ENCODE measurements at places on chromosomes 6 and 20.

DNA sequence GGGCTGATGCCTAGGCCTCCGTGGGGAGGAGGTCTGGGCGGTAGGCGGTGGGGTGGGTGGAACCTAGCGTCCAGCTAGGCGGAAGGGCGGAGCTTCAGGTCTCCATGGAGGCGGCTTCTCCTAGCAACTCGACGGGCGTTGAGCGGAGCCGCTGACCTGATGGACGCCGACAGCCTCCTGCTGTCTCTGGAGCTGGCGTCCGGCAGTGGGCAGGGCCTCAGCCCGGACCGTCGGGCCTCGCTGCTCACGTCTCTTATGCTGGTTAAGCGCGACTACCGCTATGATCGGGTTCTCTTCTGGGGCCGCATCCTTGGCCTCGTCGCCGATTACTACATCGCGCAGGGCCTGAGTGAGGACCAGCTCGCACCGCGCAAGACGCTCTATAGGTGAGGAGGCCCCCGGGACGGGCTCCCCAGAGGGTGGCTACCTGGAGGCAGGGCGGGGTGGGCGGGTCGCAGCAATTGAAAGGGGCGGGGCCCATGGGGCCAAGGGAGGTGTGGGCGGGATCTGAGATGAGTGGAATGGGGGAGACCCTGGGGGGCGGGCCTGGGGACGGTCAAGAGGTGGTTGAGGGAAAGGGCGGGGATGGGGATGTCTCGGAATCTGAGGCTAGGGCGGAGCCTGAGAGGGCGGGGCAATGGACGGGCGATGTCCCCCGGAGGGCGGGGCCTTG is at the start of gene RSPH9:
RSPH9 (plus strand) TSS at position 97 of the 673 bp plus-strand sequence; CDS start at position 160, 63 bp downstream.
- DNase-seq: no peak

GRCh38 chr6:111706841-111707391 is 101.2 kb upstream of the TRAF3IP2 start:
- DNase-seq: no peak

DNA sequence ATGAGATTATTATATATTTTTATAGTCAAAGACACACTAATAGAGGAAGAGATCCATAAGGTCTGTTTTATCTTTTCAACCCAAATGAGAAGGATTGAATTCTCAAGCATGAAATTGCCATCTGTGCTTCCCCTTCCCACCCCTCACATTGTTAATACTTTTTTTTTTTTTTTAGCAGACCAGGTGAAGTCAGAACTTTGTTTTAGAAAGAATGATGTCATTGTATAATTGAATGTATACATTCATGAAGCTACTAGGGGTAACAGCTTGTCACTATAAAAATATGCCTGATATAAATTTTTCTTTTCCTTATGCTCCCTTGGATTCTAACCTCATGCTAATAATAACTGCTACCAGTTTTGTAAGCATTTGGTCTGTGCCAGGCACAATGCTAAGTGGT is 88.9 kb downstream of the TFAP2B start:
- no peak for DNase-seq

DNA sequence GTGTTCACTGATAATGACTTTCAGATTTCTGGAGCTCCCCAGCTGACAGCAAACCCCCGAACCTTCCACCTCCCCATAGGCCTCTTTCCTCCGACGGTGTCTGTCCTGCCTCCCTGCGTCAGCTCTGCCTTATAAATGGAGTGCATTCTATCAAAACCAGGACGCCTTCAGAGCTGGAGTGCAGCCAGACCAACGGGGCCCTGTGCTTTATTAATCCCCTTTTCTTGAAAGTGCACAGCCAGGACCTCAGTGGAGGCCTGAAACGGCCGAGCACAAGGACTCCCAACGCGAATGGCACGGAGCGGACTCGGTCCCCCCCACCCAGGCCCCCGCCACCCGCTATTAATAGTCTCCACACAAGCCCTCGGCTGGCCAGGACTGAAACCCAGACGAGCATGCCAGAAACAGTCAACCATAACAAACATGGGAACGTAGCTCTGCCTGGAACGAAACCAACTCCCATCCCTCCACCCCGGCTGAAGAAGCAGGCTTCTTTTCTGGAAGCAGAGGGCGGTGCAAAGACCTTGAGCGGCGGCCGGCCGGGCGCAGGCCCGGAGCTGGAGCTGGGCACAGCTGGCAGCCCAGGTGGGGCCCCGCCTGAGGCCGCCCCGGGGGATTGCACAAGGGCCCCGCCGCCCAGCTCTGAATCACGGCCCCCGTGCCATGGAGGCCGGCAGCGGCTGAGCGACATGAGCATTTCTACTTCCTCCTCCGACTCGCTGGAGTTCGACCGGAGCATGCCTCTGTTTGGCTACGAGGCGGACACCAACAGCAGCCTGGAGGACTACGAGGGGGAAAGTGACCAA is 42.3 kb upstream of the NAA20 start:
- no peak for DNase-seq

DNA sequence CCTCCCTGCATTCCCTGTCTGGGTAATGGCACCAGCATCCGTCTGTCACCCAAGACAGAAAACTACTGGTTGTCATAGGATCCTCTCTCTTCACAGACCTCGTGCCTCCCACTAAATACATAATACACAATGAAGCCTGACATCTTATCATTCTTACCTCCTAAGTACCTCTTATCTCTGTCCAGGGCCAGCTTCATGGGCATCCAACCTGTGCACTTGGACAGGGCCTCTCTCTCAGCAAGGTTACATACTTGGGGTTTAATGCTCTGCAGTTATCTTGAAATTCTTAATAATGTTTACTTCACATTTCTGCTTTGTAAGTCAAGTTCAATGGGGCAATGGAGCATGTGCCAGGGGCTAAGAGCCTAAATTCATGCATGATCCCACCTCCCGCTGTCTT is 30.8 kb upstream of the KLHL31 start:
- no peak for DNase-seq

- no peak for DNase-seq
These were observed 157.6 kb downstream of the FOXA2 start for GRCh38 chr20:22426772-22427171.

GRCh38 chr20:61588411-61589385 is 336.6 kb downstream of the CDH4 start:
- DNase-seq: no peak

DNA sequence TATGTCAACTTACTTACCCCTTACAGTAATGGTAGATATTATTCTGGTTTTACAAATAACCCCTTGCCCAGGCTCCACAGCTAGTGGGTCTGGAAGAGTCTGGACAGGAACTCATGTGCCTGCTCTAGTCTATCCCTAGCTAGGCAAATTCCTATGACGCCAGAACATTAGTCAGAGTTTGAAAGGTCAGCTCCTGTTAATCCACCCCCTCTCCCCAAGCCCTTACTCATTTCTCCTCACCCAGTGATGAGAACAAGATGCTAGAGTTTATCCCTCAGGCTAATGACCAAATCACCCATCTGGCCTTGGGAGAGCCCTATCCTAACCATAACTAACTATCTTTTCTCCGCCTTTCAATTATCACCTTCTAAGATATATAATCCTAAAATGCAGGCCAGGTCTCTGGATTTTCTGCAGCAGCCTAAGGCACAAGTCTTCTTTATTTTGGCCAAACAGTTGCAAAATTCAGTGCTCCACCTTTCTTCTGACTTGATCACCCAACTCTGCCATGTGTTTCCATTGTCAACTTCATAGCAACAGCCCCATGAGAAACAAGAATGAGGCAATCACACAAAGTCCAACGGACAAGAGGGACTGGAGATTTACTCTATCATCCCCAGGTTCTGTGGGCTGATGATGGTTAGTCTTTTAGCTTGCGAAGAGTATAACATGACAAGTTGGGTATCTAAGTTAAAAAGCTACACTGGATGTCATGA is 113.3 kb downstream of the TASP1 start:
- DNase-seq: no peak

GRCh38 chr20:31930779-31931178 is 21.1 kb downstream of the PDRG1 start:
- no peak for DNase-seq

DNA sequence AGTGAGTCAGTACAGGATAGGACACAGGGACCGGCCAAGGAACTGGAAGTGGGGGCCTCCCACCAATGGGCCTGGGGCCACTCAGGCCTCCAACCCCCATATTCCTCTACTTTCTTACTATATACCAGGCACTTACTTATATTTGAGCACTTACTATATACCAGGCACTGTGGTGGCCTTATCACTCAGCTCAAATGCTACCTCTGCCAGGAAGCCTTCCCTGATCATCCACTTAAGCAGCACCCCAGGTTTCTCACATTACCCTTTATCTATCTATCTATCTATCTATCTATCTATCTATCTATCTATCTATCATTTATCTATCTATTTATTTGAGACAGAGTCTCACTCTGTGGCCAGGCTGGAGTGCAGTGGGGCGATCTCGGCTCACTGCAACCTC is 12.3 kb upstream of the UBE2V1 start:
- DNase-seq: no peak

GRCh38 chr6:5680095-5680494 is 326.6 kb downstream of the NRN1 start:
- no peak for DNase-seq

- no peak for DNase-seq
These were observed 56.1 kb downstream of the PSMG4 start for GRCh38 chr6:3314621-3315467.

DNA sequence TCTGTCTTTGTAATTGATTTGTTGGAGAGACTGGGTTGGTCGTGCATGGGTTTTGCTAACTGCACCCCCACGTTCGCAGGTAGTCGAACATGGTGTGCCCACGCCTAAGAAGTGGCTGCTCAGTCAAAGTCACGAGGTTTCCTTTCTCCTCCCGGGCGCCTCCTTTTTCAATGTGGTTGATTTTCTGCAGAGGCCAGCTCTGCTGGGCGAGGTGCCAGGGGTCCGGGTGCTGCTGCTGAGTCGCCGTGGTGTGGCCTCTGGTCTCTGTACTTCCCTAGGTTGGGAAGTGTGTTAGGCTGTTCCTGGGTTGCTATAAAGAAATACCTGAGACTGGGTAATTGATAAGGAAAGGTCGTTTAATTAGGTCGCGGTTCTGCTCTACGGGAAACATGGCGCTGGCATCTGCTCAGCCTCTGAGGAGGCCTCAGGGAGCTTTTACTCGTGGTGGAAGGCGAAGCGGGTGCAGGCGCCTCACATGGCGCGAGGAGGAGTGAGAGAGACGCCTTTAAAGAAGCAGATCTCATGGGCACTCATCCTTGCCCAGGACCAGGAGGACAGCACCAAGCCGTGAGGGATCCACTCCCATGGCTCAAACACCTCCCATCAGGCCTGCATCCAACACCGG is 14.1 kb downstream of the OSBPL2 start:
- no peak for DNase-seq

GRCh38 chr20:19506021-19506420 is 252.0 kb upstream of the RIN2 start:
- DNase-seq: no peak

DNA sequence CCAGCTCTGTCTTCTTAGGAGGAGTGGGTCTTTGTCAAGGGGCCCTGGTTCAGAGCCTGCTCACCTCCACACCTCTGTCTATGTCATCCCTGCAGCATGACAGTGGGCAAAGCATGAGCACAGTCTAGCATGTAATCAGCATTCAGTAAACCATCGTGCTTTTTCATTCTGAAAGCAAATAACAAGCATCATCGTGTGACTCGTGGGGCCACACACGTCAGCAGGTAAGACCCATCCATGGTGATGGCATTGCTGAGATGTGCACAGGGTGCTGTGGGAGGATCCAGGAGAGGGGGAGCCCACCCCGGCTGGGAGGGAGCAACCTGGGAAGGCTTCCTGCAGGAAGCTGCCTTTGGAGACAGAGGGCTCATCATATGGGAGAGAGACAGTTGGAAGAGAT is 106.7 kb downstream of the TMEM242 start:
- DNase-seq: no peak

DNA sequence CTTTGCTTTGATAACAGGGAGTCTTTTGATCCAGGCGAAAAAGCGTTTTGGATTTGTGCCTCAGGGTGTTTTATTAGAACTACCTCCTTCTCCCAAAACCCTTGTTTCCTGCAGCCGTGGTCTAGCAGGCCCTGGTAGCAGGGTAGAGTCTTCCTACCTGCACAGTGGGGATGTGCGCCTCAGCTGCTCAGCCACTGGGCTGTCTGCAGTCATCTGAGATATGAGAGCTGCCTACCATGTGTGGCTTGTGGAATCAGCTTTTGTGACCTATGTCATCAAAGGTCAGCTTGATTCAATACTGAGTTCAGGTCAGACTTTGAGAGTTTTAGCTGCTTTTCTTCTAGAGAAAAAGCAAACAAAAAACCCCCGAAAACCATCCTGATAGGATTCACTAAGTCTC is 279.5 kb downstream of the CLIC5 start:
- no peak for DNase-seq

DNA sequence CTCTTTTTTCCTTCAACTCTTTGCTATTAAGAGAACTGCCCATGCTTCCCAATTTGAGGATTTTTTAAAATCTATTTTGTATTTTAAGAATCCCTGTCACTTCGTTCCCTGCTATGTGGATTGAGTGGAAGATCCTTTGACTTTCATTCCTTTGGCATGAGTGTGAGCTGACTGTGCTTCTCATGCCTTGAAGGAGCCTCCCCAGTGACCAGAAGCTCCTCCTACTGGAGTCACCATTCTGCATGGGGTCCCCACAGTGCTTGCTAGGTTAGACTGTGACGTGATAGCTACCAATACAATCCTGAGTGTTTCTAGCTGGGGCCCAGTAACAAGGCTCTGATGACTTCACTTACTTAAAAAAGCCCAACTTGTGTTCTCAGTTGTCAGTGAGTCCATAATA is 104.4 kb upstream of the LAMP5 start:
- DNase-seq: no peak

DNA sequence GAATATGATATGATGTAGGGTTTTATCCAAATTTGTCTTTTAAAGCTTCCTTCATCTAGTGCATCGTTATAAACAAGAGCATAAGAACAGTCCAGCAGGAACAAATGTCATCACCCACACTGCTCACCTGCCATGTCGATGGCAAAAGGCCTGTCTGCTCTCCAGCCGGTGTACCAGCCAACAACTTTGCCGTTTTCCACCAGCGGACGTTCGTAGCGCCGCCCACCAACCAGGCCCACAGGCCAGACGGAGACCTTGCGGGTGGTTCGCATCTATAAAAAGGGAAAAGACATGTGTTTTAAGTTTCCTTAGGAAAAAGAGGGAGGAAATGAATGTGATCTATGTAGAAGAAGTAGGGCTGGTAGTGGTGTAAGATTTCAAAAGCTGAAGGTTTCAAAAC is 62.9 kb downstream of the B3GAT2 start:
- DNase-seq: no peak

GRCh38 chr20:10536531-10536930 is 101.4 kb downstream of the SLX4IP start:
- no peak for DNase-seq

DNA sequence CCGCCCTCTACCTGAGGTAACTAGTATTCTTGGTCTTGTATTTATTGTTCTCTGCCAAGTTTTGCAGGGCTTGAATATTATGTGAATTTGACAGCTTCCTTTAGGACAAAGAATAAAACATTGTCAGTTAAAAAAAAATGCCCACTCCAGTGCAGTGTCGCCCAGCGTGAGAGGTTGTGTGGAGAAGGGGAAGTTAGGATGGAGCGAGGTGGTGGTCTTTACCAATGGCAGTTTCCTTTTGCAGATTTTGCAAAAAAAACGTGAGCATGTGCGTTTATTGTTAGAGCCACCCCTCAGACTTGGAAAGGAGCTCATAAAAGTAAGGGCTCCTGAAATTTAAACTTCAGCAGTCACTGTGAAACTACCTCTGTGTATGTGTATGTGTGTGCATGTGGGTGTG is 28.3 kb downstream of the UST start:
- DNase-seq: no peak

All from stimulated activated CD8-positive, alpha-beta memory T cell treated with anti-CD3 and anti-CD28 coated beads, Interleukin-15, amount 100 ng/mL, for 48 hours (primary cell).